Left lobe of liver (tissue), 2 donors: ENCODE measurements at places on chromosomes 6 and 20. TPM values are rescaled to one million over a fixed set of nuclear protein-coding genes. Genes with fewer than 3 reads are reported as not detected.

DNA sequence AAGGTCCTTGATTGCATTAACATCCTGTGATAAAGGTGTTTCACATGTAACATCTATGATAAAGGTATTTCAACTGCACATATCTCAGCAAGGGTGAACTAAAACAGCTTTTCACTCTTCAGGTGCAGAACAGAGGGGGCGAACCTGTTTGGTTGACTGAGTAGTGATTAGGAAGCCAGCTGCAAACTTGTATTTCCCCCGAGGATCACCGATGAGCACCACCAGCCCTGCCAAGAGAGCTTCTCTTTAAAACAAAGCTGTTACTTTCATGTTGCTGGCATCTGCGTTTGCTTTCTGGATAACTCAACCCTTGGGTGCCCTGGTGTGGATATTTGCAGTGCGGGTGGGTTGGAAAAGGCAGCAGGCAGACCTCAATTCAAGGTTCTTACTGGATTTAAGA, 39.6 kb downstream of the JAG1 start:
- DNase-seq = no peak

GRCh38 chr6:142872376-142872775, 72.6 kb downstream of the HIVEP2 start:
- DNase-seq = no peak

- DNase-seq = no peak
These were observed 37.5 kb upstream of the OCSTAMP start for GRCh38 chr20:46587986-46588385.

GRCh38 chr6:36920546-36920945, 34.0 kb upstream of the PI16 start:
- DNase-seq = no peak

DNA sequence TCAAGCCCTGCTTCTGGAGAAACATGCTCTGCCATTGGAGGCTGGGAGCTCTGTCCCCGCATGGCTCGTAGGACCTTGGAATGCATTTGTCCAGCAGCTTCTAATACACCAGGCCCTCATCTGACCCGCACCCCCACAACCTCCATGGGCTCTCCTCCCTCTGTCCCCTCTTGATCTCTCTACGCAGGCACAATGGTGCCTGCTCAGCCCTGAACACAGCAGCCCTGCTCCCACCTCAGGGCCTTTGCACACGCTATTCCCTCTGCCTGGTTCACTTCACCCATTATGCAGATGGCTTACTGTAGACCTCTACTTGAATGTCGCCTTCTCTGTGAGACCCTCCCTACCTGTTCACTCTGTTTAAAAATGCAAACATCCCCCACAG, 27.0 kb upstream of the PTGIS start:
- DNase-seq = no peak

GSTA2 gene
- total RNA-seq = 45.2 TPM

DNA sequence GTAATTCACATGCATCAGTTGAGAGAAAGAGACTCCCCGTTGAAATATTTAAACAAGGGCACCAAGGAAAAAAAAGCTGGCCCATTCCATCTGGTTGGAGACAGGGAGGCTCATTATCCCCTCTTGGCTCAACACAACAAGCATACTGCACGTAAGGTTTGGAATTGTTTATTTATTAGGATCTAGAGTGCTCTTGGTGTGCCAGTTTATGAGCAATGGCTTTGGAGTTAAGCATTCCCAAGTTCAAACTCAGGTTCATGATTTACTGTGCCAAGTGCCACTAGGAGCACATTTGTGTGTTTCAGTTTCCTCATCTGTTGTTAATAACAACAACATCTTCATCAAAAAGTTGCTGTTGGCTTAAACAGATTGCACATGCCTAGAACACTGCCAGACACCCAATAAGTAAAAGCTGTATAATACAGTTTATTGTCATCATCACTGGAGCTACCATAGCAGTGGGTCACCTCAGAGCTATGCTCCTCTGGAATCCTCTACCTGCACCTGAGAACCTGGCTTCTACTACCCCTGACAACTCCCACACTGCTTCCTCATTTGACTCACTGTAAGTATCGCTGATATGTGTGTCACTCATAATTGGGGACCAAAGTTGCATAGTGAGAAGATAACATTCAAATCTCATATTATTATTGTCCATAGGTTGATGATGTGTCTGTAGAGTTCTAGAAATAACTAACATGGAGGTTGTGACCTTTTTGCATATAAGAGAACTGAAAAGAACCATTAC, 5.4 kb downstream of the SLC17A3 start:
- no peak for DNase-seq

DNA sequence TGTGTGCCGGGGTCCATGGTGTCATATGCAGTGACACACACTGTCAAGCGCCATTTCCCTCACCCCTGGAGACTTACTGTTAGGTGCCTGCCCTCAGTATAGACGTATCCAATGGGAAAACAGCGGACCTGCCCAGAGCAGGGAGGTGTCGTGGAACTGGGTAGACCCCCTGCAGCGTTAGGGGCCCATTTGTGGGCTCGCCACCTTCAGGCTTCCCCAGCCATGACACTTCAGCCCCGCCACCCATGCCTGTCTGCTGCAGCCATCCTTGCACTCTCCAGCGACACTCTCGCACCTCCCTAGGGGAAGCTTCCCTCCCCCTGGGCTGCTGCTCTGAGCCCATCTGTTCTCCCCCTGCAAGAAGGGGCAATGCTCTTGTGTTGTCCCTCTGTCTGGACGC, 43.2 kb downstream of the STK35 start:
- no peak for DNase-seq

PRL gene
- total RNA-seq = not detected

- DNase-seq = no peak
These were observed 111.6 kb upstream of the SPACA1 start for GRCh38 chr6:87936065-87936464.

- no peak for DNase-seq
These were observed 206.2 kb downstream of the HIVEP2 start for GRCh38 chr6:142738731-142739130.

OXT gene
- 8.4 TPM for total RNA-seq

GRCh38 chr20:57308451-57309271, 20.9 kb upstream of the SPO11 start:
- DNase-seq = no peak

DNA sequence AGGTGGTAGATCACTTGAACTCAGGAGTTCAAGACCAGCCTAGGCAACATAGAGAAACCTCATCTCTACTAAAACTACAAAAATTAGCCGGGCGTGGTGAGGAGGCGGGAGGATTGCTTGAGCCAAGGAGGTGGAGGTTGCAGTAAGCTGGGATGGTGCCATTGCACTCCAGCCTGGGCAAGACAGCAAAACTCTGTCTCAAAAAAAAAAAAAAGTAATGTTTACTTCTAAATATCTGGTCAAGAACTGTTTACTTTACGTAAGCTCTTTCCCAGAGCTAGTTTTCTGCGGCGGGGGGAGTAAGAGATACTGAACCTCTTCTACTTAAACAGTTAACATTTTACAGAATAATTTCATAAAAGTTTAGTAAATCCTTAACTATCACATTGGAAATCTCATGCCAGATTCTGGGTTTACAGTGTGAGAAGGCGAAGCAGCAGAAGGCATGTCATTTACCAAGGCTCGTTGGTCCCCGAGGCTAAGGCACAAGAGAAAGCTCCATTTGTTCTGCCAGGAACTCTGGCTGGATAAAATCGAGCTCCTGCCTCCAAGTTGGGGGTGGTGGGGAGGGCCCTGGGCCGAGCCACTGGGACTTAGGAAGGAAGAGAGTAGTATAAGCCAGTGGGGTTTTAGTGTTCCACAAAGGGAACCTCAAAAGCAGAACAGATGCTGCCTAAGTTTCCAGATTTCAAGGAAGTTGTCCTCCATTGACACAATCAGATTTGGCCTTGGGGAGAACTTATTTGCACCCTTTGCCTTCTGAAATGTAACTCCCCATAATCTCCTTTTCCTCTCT, 41.7 kb downstream of the ARFGEF2 start:
- DNase-seq = no peak

- DNase-seq = no peak
These were observed 8.1 kb upstream of the FUT9 start for GRCh38 chr6:96007663-96008062.

GRCh38 chr20:50663095-50663821, 28.1 kb downstream of the RIPOR3 start:
- peak; percentile 83 for DNase-seq

GRCh38 chr20:4787820-4788219, 66.1 kb downstream of the PRND start:
- no peak for DNase-seq

DNA sequence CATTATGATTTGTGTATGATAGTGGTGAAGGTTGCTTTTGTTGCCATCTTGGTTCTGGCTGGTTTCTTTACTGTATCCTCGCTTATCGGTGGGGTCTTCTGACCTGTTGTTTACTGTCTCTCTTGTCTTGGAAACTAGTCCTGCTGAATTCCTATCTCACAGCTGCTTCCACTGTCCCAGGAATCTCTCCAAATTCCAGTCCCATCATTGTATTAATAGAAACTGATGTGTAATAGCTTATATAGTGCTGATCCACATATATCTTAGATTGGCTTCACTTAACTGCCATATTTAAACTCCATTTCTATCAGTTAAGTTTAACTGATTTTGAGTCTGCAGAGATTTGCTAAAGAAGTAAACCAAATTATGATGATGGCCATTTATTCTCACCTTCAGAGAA, 5.9 kb downstream of the GTF2H5 start:
- DNase-seq = no peak

DNA sequence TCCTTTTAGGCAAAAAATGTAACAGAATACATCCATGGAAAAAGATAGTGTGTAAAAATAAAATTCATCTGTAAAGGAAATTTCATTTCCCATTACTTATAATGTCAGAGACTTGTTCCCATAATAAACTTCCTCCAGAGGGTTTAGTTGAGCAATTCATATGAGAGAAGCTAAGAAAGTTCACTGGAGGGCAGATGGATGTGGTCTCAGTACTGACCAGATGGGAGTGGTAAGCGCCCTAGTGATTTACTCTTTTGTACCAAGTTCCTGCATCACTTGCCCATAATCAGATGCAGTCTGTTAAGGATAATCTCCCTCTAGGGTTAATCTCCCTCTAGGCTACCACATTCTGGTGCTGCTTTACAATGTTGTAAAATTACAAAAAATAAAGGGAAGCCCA, 61.7 kb downstream of the ESF1 start:
- no peak for DNase-seq

- DNase-seq = no peak
These were observed 15.4 kb downstream of the SLC17A4 start for GRCh38 chr6:25769983-25770382.

DNA sequence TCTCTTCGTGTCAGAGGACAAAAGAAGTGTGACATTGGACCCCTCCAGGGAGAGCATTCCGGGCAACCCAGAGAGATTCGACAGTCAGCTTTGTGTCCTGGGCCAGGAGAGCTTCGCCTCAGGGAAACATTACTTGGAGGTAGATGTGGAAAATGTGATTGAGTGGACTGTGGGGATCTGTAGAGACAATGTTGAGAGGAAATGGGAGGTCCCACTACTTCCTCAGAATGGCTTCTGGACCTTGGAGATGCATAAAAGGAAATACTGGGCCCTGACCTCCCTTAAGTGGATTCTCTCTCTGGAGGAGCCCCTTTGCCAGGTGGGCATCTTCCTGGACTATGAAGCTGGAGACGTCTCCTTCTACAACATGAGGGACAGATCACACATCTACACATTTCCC, 9.5 kb upstream of the BTN3A3 start:
- no peak for DNase-seq

- DNase-seq = no peak
These were observed 22.3 kb upstream of the BMP7 start for GRCh38 chr20:57288651-57289277.

DNA sequence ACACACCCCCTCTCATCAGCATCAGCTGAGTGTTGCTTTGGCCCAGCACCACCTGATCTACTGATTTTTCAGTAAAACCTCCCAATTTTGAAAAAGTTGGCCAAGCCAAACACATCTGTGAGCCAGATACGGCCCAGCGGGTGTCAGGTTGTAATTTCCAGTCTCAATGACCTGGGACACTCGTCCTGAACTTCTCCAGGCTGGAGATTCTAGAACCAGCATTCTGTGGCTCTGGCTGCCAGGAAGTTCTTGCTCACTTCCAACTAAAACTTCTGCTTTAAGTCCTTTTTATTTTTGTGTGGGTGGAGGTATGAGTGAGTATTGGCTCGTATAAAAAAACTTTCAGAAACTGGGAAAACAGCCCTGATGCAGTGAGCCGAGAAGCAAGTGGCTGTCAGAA, 5.1 kb downstream of the KIAA1755 start:
- DNase-seq = no peak

DNA sequence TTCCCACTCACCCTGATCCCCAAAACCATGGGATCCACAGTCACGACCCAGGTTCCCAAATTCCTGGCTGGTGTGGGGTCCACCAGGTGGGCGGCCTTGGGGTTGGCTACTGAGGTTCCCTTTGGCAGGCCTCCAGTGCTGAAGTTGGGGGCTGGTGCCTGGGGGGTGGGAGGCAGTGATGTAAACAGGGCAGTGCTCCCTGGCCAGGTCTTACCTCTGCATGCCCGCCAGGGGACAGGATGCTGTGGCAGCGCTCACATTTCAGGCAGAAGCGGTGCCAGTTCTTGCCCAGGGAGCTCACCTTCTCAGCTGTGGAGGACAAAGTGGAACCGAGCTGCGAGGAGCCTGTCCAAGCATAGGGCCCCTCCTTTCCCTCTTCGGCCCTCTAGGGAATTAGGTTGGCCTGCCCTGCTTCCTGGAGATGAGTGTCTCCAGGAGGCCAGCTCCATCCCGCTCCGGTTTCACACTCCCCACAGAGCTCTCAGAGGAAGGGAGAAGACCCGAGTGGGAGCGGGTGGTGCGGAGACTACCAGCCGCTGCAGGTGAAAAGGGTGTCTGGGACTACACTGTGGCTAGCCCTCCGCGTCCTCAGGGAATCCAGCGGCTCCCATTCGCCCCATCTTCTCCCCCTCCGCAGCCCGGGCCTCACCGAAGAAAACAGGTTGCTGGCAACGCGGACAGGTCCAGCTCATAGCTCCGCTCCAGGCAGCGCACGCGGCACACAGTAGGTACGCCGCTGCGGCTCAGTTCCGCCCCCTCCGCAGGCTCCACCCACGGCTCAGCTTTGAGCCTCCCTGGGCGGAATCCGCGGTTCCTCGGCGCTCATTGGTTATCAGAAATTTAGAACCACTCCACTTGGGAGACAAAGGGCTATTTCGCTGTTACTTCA, at the start of gene CRIP3:
Gene CRIP3, minus strand, starts transcription at position 726 of the 889 bp plus-strand sequence. Its CDS starts 34 bp downstream, at position 692.
- peak; percentile 83 for DNase-seq

GRCh38 chr20:23147964-23148730, 62.0 kb upstream of the CD93 start:
- peak; percentile 46 for DNase-seq

- DNase-seq = no peak
These were observed 160.2 kb upstream of the STXBP5 start for GRCh38 chr6:147043994-147044477.

- DNase-seq = no peak
These were observed 260.0 kb downstream of the ARID1B start for GRCh38 chr6:157037165-157037564.

DNA sequence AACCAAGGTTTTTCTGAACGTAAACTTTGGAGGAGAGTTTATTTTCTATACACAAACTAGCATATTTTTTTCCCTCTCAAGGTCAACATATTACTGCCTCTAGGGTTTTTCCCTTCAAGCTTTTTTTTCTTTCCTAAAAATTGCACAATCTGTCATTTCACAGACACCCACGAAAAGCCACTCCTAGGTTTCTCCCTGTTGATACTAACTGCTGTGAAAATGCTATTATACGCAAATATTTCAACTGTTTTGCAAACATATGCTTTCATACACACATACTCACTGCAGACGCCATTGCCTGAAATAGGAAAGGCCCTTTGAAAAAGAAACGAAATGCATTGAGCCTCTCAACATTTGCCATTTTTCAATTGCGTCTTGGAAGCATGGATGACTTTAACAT, 333.0 kb downstream of the CD83 start:
- no peak for DNase-seq

- DNase-seq = no peak
These were observed 131.6 kb upstream of the OLIG3 start for GRCh38 chr6:137625808-137626207.
